ENCODE measurements at places on chromosomes 2 and 18. TPM values are rescaled to one million over a fixed set of nuclear protein-coding genes. Genes with fewer than 3 reads are reported as not detected.

- peak; percentile 67 for DNase-seq
These were observed 16.4 kb downstream of the MAP3K19 start for GRCh38 chr2:135030826-135031225.

DNA sequence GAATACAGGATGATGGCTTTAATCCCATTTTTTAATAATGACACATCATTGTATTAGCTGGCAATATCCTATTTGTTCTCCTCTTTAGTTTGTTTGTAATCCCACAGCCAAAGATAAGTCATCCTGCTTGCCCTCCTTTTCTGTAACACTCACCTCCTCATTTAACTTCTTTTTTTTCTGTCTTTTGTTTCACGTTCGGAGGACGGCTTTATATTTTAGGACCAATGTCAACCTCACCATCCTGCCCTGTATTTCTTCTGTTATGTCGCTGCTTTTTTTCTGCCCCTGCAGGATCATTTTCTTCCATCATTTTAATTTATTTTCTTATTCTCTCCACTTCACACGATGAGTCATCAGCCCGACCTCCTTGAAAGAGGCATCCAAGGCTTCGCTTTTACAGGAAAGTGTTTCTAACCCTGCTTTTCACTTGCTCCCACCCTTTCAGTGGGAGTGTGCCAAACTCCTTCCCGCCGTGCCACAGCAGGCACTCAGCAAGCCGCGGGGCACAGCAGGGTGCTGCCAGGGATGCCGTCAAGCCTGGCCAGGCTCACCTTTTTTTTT, 11.4 kb downstream of the RAB31 start:
- peak; percentile 67 for DNase-seq

DNA sequence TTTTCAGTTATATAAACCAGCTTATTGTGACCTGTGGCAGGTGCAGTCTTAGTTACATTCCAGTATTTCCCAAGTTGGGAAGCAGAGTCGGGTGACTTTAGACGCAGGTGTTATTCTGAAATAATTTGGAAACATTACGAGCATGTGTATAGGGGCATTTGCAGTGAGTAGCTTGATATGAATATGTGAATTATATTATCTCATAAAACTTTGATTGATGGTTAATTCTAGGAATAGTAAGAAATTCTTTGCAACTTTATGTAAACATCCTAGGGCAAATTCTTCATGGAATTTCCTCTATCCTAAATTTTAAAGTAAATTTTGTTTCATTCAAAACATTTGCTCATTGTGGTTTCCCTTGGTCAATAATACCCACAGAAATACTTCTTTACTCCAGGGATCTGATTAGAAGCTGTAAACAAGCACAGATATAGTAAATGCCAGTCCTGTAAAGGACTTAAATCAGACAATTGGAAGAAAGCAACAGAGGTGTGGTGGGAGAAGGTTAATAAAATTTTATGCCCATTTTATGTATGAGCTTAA, 580.6 kb upstream of the CDH2 start:
- no peak for DNase-seq

GRCh38 chr2:160306985-160307384, 106.9 kb upstream of the ITGB6 start:
- DNase-seq = no peak

DNA sequence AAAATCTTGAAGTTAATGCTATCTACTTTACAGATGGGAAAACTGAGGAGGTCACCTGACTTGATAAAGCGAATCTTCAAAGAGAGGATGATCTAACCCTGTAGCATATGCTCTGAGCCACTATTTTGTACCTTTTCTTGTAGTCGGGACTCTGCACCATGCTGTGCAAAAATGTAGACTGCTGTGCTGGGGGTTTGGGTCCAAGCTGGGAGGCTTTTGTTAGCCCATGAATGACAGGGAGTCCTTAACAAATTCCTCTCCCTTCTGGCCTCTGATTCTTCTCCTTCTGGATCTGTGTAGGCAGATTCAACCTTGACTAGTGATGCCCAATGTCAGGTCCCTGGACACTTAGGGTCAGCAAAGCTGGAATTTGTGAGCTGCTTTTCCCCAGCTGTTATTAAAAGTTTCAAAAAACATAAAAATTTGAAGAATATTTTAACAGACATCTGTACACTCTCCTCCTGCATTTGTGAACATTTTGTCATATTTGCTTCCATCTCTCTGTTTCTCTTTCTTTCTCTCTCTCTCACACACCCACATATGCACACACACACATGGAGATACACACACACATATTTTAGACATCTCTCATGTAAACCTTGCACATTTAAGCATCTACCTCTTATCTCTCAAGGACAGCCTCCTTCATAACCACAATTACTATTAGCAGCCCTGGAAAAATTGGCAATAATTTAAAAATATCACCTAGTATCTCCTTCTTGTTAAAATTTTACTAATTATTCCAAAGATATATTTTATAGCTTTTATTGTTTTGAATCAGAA, 335.0 kb upstream of the TRIB2 start:
- no peak for DNase-seq

The RBKS gene
- 1.2 TPM for total RNA-seq

The NPPC gene
- total RNA-seq = 0.17 TPM

The UCN gene
- 0.37 TPM for total RNA-seq

The COLEC12 gene
- 45.1 TPM for total RNA-seq

The PLCL1 gene
- 0.51 TPM for total RNA-seq

Data from dermis blood vessel endothelial cell (primary cell).